HAP-1 (cell line): ENCODE measurements at places on chromosomes 16 and 17.

- no peak for DNase-seq
Observed at GRCh38 chr16:75238132-75238852, 13.1 kb downstream of the BCAR1 start.

GRCh38 chr16:77170805-77171204 lies 20.2 kb upstream of the MON1B start:
- DNase-seq: no peak

DNA sequence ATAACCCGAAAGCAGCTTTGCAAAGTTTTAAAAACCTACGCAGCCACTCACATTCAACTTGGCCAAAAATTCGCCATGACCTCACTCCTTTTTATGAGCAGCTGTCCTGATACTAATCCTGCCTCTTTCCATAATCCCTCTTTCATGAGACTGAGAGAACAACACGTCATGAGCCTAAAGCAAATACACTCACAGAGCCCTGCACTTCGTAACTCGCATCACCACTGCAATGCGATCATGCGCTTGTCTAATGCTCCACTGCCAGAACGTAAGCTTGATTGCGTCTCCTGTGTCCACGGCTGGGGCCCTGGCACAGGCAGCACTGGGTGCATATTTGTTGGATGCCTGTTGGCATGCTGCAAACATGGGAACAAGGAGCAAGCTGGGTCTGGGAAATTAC lies 36.2 kb downstream of the CDRT4 start:
- DNase-seq: no peak

- no peak for DNase-seq
Observed at GRCh38 chr16:80158766-80159165, 382.0 kb upstream of the DYNLRB2 start.

DNA sequence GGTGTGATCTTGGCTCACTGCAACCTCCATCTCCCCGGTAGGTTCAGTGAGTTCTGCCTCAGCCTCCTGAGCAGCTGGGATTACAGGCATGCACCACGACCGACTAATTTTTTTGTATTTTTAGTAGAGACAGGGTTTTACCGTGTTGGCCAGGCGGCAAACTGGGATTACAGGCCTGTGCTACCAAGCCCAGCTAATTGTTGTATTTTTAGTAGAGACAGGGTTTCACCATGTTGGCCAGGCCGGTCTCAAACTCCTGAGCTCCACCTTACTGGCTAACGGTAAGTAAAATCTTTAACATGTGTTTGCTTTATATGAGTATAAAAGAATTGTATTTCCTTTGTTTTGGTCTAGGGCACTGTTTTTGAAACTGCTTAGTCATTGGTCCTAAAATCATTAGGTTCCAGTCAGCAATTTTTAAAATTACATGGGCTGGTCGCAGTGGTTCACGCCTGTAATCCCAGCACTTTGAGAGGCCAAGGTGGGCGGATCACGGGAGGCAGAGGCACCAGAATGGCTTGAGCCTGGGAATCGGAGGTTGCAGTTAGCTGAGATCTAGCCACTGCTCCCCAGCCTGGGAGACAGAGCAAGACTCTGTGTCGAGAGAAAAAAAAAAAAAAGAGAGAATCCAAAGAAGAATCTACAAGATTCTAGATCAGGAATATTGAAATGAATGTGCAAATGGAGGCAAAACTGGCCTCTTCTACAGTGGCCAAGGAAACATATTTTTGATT lies 3.6 kb downstream of the FLYWCH1 start:
- DNase-seq: no peak

- no peak for DNase-seq
Observed at GRCh38 chr16:29314292-29314934, 92.1 kb downstream of the NPIPB11 start.

DNA sequence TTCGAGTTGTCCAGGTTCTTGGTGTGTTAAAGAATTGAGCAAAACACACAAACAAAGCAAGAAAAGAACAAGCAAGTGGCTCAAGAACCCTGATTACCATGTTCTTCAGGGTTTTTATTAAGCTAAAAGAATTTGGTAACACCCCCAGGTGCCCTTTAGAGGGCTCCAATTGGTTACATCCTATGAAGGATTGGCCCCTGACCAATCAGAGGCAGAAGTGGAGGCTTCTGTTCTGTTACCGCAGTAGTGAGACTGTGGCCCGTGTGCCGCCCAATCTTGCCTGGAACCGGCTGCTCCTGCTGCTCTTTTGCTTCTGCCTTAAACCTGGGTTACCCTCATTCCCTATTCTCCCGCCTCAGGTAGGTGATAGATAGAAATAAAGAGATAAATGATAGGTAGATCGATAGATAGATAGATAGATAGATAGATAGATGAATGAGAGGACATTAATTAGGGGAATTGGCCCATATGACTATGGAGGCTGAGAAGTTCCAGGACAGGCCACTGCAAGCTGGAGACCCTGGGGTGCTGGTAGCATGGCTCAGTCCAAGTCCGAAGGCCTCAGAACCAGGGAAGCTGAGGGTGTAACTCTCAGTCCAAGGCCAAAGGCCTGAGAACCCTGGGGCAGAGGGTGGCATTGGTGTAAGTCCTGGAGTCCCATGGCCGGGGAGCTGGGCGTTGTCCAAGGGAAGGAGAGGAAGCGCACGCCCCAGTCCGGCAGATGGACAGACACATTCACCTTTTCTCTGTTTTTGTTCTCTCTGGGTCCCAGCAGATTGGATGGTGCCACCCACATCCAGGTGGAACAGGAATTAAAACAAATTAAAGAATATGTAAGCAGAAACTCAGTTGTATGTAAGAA lies 3.5 kb upstream of the CA5A start:
- no peak for DNase-seq

DNA sequence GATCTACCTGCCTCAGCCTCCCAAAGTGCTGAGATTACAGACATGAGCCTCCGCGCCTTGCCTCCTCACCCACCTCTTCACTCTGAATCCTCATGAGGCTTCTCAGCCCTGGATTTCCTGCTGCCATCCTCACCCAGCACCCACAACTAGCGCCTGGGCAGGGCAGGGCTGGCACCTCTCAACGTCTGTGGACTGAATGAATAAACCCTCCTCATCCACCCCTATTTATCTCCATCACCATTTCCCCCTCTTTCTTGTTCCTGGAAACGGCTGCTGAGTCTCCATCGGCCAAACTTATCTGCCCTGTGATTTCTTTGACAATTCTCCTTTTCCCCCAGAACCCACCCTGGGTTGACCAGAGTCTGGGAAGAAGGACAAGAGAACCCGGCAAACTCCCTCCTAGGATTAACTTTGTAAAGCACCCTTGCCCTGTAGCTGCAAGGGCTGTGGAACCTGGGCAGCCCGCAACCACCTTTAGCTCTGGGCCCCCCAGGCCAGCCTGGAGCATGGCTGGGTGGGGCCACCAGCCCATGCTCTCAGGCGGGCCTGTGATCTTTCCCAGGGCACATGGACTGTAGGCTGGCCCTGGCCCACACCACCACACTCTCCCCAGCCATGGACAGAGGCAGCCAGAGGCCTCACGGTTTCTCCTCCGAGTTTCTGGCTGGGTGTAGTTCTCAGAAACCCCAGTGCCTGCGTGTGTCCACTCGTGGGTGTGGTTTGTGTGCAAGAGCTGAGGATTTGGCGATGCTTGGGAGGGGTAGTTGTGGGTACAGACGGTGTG lies 2.4 kb downstream of the SPN start:
- DNase-seq: no peak

- no peak for DNase-seq
Observed at GRCh38 chr16:21223787-21224186, 9.7 kb upstream of the ANKS4B start.

GRCh38 chr16:31334934-31335333 lies 20.0 kb upstream of the ITGAX start:
- DNase-seq: no peak

GRCh38 chr16:81707411-81708265 lies 71.5 kb upstream of the PLCG2 start:
- no peak for DNase-seq

GRCh38 chr16:31108035-31108793 lies at the start of gene BCKDK:
Gene BCKDK (plus strand): TSS chr16:31108386. CDS start chr16:31109224, 838 bp downstream.
- DNase-seq: peak; percentile 77

DNA sequence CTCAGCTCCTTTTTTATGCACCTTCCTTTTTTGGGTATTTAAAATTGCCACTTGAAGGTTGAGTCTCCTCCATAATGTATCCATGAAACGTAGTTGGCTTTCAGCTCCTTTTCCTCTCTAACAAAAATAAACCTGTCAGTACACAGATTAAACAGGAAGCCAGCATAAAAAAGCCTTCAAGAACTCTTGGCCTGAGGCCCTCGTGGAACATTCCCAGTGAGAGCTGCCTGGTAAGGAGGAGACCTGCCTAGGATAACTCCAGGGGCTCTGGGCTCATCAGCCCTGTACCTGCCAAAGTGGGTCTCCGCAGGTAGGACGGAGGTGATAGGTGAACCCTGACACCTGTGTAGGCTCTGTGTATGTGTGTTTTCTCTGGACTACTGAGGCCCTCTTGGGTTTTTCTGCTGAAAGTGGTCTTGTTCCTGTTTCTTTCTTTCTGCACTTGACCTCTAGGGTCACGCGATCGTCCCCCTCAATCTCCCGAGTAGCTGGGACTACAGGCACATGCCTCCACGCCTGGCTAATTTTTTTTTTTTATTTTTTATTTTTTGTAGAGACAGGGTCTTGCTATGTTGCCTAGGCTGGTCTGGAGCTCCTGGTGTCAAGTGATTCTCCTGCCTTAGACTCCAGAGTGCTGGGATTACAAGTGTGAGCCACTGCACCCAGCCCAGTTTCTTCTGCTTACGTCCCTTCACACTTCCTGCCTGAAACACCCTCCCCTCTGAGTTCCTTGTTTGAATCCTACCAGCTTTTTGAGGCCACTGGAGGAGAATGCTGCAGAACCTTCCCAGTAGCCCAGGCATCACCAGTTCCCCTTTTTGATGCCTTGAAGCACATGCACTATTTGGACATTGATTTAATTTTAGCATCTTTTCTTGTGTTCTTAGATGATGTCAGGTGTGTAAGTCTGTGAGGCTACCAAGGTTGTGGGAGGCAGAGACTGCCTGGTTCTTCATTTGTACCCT lies 9.8 kb downstream of the PGS1 start:
- no peak for DNase-seq

DNA sequence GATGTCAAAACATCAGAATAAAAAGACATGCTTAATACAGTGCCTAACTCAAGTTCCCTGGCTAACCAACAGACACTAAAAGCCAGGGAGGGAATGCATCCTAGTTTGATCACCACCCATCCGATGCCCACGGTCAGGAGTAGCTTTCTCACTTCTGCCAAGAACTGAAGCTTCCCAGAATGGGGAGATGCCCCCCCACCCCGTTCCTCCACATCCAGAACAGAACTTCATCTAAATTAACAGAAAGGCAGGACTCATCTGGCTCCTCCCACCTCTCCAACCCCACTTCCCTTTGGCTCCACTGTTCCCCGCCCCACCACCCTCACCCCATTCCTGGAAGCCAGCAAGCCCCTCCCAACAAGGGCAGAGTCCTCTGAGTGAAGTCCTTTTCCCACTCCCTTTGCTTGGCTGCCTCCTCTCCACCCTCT lies 33.7 kb downstream of the GDE1 start:
- no peak for DNase-seq

DNA sequence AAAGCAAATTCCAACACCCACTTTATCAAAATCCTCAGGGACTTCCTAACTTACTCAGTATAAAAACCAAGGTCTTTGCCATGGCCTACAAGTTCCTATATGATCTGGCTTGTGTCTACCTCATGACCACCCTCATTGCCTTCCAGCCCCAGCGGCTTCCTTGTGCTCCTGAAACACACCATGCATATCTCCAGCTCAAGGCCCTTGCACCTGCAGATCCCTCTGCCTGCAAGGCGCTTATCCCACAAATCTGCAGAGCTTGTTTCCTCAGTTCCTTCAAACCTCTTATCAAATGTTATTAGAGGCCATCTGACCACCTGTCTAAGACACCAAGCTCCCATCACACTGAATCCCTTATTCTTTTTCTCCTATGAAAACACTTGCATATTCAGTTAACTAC lies 2.6 kb downstream of the BBS2 start:
- no peak for DNase-seq

GRCh38 chr16:85856585-85856984 lies 42.4 kb upstream of the IRF8 start:
- DNase-seq: no peak

DNA sequence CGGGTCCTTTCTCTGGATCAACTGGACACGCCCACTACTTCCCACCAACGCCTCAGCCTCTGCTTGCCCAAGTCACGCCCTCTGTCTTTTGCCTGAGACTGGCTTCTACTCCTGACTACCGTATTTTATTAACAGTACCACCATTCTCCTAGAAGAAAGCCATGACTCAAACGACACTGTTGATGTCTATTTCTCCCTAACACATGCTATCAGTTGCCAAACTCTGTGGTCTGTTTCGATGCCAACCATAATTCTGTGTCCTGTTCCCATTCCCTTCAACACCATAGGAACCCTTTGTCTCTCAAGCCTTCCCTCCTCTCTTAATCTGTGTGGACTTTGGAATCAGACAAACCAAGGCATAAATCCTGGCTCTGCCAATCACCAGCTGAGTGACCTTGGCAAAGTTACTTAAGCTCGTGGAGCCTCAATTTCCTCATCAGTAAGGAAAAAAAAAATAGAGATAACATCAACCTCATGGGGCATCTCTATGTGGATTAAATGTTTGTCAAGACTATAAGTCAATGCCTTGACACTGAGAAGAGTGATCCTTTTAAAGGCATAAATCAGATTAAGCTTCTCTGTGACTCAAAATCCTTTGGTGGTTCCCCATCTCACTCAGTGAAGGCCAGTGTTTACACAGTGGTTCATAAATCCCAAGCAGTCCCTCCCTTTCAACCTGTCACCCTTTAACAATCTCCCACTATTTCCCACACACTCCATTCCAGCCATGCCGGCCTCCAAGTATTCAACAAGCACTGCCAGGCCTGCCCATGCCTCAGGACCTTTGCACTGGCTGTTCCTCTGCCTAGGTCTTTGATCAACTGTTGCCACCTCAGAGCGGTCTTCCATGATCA lies 45.6 kb downstream of the ERN1 start:
- peak; percentile 33 for DNase-seq

DNA sequence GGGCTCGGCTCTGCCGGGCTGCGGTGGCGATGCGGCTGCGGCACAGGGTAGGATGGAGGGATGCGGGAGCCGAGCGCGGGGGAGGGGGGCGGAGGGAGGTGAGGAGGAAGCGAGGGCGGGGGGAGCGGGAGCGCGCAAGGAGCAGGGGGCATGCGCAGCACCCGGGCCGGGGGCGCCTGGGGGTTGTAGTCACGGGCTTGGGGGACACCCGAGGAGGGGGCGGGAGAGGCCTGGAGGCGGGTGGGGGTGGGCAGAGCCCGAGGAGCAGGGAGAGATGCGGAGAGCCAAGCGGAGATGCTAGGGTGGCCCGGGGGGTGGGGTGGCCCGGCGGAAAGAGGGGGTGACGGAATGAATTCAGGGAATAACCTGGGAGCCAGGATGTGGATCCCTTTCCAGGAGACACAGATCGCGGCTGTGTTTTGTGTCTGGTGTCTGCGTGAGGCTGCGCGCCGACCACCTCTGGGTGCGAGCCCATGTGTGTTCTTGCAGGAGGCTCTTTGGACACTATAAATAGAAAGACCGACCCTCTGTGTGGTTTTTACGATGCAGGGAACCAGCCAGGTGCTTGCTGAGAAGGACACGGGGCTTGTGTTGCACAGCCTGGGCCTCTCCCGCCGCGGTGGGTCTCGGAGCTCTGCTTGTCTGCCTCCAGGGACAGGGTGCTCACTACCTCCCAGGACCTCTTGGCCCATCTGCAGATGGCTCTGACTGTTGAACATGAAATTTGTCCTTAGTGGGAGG lies at the start of gene STX1B:
Gene STX1B, minus strand, starts transcription at position 54 of the 741 bp plus-strand sequence. CDS start 242 bp downstream, outside the sequence.
- peak; percentile 83 for DNase-seq

- DNase-seq: peak; percentile 21
Observed at GRCh38 chr16:62068747-62069146, 32.5 kb upstream of the CDH8 start.
